Putamen (tissue), 1 donor: ENCODE measurements at places on chromosomes 1 and 21.

- DNase-seq: no peak
Observed at GRCh38 chr1:9289711-9290485, 2.8 kb upstream of the SPSB1 start.

DNA sequence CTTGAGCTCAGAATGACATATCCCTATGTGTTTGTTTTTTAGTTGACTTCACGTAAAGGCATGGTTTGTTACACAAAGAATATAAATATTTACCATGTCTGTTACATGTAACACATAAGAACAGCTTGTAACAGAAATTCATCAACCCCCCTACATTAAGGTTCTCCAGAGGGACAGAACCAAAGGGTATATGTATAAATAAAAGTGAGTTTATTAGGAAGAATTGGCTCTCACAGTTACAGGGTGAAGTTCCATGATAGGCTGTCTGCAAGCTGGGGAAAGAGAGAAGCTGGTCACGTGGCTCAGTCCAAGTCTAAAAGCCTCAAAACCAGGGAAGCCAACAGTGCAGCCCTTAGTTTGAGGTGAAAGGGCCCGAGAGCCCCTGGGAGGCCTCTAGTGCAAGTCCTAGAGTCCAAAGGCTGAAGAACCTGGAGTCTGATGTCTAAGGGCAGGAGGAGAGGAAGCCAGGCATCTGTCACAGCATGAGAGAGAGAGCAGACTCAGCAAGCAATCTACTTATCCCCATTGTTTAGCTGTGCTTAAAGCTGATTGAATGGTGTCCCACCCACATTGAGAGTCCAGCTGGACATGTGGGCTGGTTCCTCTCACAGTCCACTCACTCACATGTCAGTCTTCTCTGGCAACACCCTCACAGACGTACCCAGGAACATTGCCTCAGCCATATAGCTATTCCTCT lies 15.8 kb downstream of the THRAP3 start:
- DNase-seq: no peak

DNA sequence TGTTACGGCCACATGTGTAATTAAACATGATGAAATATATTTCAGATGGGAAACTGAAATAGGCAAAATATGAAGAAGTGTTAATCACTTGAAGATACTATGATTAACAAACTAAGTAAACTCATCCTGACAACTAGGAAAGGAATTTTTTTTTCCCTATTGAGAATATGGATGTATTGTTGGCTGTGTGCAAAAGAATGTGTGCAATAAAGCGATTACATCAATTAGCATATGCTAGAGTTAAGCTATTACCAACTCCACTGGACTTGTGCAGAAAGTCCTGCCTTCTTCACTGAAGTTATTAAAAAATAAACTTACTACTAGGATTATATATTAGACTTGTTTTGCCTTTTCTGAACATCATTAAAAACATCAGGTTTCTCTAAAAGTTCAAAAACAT lies 143.2 kb upstream of the DMRTA2 start:
- no peak for DNase-seq

DNA sequence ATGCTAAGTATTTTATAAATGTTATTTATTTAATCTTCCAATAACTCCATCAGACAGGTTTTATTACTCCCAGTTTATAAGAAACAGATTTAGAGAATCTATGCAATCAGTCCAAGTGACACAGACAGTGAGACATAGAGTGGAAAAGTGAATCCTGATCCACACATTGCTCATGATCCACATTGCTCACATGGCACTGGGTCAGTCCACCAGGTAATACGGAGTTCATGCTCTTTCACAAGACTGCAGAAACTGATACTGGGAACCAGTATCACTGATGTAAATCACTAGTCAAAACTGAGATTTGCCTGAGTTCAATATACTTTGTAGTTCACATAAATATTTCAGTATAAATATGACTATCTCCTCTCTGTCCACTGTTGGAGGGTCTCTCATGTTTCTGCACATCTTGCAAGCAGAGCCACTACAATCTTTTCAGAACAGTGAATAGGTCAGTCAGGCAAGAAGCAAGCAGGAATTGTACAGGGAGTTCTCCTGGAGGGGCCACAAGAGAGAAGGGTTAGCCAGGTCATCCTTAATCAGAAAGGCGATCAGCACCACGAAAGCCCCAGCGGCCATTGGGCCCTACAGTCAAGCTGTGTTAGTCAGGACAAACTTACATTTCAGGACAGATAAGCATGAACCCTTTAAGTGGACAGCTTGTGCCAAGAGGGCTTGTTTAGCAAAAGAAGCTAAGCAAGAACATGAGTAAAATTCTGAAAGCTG lies 275.4 kb upstream of the NR5A2 start:
- DNase-seq: no peak

DNA sequence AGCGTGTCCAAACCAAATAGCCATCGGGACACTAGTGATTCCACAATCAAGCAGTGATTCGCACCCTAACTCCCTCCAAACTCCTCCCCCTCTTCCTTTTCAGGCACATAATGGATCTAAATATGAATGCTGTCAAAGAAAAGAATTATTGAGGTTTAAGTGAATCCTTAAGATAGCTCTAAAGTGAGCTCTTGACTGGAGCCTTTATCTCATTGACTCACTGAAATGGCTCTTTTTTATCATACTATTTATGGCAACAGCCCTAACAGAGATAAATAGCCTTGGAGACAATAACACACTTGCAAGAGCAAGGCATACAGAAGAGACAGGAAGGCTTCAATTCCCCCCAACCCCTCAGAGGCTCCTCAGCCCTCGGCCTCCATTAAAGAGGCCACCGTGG lies 143.3 kb downstream of the PLXNA2 start:
- no peak for DNase-seq

DNA sequence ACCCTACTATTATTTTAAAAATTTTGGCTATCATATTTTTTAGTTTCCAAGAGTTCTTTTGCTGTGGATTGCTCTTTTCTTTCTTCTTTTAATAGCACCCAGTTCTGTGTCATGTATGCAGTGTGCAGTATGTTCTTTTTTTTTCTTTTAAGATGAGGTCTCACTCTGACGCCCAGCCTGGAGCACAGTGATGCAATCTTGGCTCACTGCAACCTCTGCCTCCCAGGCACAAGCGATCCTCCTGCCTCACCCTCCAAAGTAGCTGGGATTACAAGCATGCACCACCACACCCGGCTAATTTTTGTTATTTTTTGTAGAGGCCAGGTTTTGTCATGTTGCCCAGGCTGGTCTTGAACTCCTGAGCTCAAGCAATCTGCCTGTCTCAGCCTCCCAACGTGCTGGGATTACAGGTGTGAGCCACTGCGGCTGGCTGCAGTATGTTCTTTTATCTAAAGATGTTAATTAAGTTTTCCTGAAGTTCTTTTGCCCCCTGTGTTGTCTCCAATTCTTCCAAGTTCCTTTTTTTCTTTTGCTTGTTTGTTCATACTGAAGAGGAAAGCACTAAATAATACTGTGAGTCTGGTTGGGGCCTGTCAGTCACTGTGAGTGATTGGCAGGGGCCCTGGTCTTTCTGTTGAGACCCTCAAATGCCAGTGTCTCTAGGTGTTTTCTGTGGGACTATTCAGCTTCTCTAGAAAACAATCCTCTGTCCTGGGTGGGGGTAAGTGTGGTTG lies 17.5 kb upstream of the TTC22 start:
- no peak for DNase-seq

- DNase-seq: no peak
Observed at GRCh38 chr1:226481133-226481532, 67.4 kb upstream of the STUM start.

- no peak for DNase-seq
Observed at GRCh38 chr1:235566084-235566483, 61.8 kb upstream of the B3GALNT2 start.

DNA sequence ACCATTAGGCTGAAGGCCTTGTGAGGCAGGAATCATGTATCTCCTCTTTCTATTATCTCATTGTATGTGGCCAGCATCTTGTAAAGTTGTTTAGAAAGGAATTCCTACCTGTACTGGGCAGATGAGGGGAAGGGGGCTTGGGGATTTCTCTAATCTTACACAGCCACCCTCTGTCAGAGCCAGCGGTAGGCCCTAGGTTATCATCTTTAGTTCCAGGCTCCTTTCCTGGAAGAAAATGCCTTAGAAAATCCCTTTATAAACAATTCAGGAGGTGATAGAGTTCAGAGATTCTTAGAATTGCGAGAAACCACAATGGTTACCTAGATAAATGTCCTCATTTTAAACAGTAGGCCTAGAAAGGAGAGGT lies 35.2 kb downstream of the DPT start:
- DNase-seq: no peak

GRCh38 chr1:88655685-88656299 lies 28.3 kb upstream of the PKN2 start:
- peak; percentile 11 for DNase-seq

DNA sequence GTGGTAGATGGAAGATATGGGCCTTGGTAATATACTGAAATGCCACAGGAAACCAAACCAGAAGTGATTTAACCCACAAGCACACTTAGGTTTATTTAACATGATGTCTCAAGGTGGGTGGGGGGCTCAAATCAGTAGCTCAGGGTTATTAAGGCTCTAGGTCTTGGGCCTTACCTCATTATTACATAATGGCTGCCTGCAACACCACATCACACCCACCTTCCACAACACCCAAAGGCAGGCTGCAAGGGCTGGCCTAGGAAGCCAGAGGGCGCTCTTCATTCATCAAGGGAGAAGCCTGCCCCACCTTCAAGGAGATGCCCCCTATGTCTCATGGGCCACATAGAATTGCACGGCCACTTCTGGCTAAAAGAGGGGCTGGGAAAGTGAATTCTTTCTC lies 6.0 kb downstream of the TFF1 start:
- DNase-seq: no peak

GRCh38 chr1:161020509-161021164 lies at the start of gene F11R:
Gene F11R, minus strand, starts transcription at chr1:161021152. Its CDS starts 79 bp downstream, at chr1:161021073.
- no peak for DNase-seq

- no peak for DNase-seq
Observed at GRCh38 chr1:60173729-60174505, 100.3 kb upstream of the C1orf87 start.

- no peak for DNase-seq
Observed at GRCh38 chr1:204571631-204572030, 55.4 kb downstream of the MDM4 start.

GRCh38 chr1:214603819-214604252 lies 841 bp downstream of the CENPF start:
- DNase-seq: no peak

DNA sequence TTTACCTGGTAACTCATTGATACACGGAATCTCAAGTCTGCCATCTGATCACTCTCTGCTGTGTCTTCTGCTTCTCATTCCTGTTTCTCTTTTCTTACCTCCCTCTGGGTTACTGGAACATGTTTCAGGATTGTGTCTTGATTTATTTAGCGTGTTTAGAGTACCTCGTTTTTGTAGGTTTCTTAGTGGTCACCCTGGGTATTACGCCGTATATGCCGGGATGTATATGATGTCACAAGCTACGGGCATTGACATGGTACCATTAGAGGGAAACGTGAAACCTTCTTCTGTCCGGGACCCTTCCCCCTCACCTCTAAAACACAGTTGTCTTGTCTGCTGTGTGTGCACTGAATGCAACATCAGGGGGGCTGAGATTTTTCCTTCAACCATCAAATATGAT lies 2.8 kb downstream of the ACTRT2 start:
- DNase-seq: no peak

DNA sequence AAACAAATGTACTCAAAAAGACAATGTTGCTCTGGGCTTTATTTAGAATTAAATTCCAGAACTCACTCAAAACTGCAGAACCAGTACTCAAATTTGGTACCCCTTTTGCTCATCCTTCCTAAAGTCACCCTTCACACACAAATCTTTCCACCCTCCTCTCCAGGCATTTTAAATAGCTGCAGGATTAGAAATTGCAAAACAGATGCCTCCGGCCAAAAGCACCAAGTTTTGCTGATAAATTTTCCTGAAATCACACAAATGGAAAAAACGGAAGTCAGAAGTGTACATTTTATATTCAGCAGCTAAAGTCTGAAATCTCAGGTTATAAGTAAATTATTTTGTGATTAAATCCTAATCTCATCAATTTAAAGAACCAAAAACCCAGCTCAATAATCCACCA lies 147.0 kb downstream of the NRIP1 start:
- DNase-seq: no peak

GRCh38 chr1:84634536-84635205 lies 55.6 kb downstream of the SSX2IP start:
- no peak for DNase-seq

GRCh38 chr1:18284805-18285537 lies 177.4 kb downstream of the IGSF21 start:
- DNase-seq: no peak

GRCh38 chr21:43772425-43772821 lies 3.7 kb downstream of the CSTB start:
- DNase-seq: no peak

DNA sequence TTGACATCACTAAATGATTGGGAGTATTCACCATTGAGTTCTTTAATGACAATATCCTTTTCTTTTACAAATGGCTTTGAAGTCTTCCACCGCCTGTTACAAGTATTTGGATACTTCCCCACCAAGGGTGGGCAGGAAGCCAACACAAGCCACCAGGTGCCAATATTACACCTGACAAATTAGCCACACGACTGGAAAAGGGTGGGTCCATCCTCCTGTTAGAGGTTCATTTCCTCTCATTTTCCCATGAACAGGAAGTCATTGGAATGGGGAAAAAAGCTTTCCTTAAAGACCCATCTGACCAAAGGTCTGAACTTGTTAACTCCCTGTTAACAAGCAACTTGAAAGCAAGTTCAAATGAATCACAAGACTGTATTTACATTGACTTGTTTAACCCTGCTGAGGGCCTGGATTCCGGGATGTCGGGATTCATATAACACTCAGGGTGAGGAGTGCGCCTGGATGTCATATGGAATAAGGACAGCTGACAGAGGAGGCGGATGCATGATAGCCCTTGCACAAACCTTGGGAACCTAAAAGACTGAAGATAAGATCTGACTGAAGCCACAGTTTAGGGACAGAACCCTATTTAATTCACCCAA lies 40.5 kb upstream of the PROX1 start:
- DNase-seq: no peak

- DNase-seq: no peak
Observed at GRCh38 chr21:44002511-44002910, 9.6 kb upstream of the TRAPPC10 start.

- DNase-seq: no peak
Observed at GRCh38 chr1:229507502-229507901, 639 bp downstream of the NUP133 start.

GRCh38 chr1:24929398-24930259 lies 447 bp downstream of the RUNX3 start:
- no peak for DNase-seq

GRCh38 chr1:45543581-45544417 lies 6.8 kb upstream of the AKR1A1 start:
- no peak for DNase-seq

GRCh38 chr1:156845055-156845952 lies 13.6 kb downstream of the INSRR start:
- DNase-seq: no peak
